ENCODE measurements at places on chromosomes 2 and 18.

- DNase-seq: no peak
These were observed 61.4 kb downstream of the SOS1 start for GRCh38 chr2:39059366-39059952.

DNA sequence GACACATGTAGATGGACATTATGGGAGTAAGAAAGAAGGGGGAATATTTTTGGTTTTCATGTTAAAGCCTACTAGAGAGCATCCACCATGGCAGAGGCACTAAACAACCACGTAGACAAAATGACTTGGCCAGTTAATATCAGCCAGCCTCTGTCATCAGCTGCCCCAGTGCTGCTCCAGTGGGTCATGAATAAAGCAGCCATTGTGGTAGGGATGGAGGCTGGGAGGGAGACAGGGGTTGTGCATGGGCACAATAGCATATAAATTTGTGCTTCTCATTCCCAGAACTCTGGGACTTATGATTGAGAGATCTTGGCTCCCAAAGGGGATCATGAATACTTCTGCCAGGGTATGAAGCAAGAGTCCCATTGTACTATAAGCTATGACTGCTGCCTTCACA, 31.1 kb upstream of the CXCR4 start:
- no peak for DNase-seq

- no peak for DNase-seq
These were observed 1323.7 kb upstream of the PIK3C3 start for GRCh38 chr18:40631319-40631718.

DNA sequence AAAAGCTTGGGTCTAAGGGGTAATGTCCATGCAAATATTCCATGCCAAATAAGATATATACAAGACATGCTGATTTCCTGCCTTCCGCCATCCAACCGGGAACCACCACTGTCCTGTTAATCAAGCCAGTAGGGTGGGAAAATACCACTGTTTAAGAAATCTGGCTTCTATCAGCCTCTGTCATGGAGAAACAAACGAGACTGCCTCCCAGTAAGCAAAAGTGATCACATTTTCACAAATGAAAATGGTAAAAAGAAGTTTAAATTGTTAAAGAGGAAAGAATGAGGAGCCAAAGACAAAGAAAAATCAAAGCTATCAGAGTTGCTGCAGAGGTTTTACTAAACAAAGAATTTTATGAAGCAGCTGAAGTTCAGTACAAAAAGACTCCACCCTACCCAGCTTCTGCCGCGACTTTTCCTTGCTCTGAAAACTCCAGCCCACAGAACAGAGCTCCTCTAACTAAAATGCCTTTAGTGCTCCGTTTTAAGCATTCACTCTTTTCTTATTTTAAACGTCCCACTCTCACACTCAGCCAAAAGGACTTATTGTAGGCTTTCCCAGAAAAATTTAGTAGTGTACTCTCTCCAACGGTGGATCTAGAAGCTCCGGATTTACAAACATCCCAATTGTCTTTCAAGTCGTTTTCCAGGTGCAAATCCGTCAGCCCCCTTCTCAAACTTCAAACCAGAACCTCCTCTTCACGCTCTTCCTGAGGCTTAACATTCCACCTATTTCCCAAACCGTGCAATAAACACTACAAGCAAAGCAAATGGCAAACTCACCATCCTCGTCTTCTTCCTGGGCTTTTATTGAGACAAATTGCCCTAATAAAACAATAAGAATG, 613 bp downstream of the COL5A2 start:
- DNase-seq: no peak

GRCh38 chr2:29105375-29105774, 9.8 kb upstream of the CLIP4 start:
- no peak for DNase-seq

- no peak for DNase-seq
These were observed 14.1 kb downstream of the SLC66A3 start for GRCh38 chr2:11169333-11169732.

DNA sequence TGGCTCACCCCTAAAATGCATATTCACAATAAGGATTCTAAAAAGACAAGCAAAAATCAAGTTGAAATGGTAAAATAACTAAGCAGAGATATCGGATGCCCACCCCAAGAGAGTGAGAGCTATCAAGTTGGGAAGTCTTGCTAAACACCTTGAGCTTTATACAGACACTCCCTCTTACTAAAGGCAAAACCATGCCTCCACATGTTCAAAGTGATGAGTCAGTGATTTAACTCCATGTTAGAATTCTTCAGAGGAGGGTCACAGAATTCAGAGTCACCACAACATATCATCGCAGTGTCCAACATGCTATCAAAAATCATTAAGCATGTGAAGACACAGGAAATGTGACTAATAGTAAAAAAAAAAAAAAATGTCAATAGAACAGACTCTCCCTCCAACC, 20.6 kb upstream of the ST8SIA3 start:
- DNase-seq: no peak
